Cardiac atrium fibroblast (primary cell): ENCODE measurements at places on chromosomes 6 and 20. TPM values are rescaled to one million over a fixed set of nuclear protein-coding genes. Genes with fewer than 3 reads are reported as not detected.

Gene RPP40
- 13.8 and 16.2 TPM in 2 replicates for total RNA-seq

Gene RIPPLY2
- not detected in 2 replicates for total RNA-seq

Gene TCF21
- total RNA-seq = 53.0 and 55.2 TPM in 2 replicates

Gene FABP7
- total RNA-seq = not detected in 2 replicates

Gene PNPLA1
- 0.49 TPM in 1 of 2 replicates, not detected in the other for total RNA-seq

Gene THEMIS
- not detected in 2 replicates for total RNA-seq

Gene HDGFL1
- total RNA-seq = not detected in 2 replicates

Gene MCCD1
- not detected in 2 replicates for total RNA-seq

Gene KCNK17
- not detected in 2 replicates for total RNA-seq

Gene BCAS1
- total RNA-seq = not detected in 2 replicates

Gene NT5E
- 55.4 and 60.1 TPM in 2 replicates for total RNA-seq

Gene COL19A1
- not detected in 2 replicates for total RNA-seq

Gene CST1
- not detected in 2 replicates for total RNA-seq

Gene KHDC1L
- total RNA-seq = not detected in 2 replicates

Gene GPR6
- not detected in 2 replicates for total RNA-seq

Gene CLPSL2
- not detected in 2 replicates for total RNA-seq

Gene VWA7
- total RNA-seq = under 0.01 TPM in 1 of 2 replicates, not detected in the other

Gene BPIFB2
- not detected in 2 replicates for total RNA-seq

Gene HAO1
- total RNA-seq = not detected in 2 replicates

Gene AK9
- 0.36 and 2.1 TPM in 2 replicates for total RNA-seq

Gene YWHAB
- total RNA-seq = 96.9 and 116 TPM in 2 replicates

Gene CST3
- 815 and 985 TPM in 2 replicates for total RNA-seq

Gene HLA-DOA
- total RNA-seq = not detected in 2 replicates

Gene SIGLEC1
- not detected in 2 replicates for total RNA-seq

Gene PI16
- not detected in 2 replicates for total RNA-seq

Gene CDH22
- not detected in 2 replicates for total RNA-seq

Gene CCN2
- total RNA-seq = 511 and 668 TPM in 2 replicates

Gene NCOA3
- 29.4 and 30.6 TPM in 2 replicates for total RNA-seq

Gene NUP153
- 20.2 and 23.5 TPM in 2 replicates for total RNA-seq

Gene AIG1
- total RNA-seq = 12.8 and 13.4 TPM in 2 replicates

Gene DIDO1
- total RNA-seq = 17.0 and 19.3 TPM in 2 replicates

Gene TREML1
- total RNA-seq = not detected in 2 replicates

Gene MUC22
- not detected in 2 replicates for total RNA-seq

Gene GLP1R
- total RNA-seq = not detected in 2 replicates

Gene MUC21
- total RNA-seq = not detected in 2 replicates

Gene NKAPL
- total RNA-seq = 0.36 and 2.3 TPM in 2 replicates

Gene EXOC2
- 18.6 and 24.8 TPM in 2 replicates for total RNA-seq

Gene SYNJ2
- 5.4 and 9.9 TPM in 2 replicates for total RNA-seq

Gene SPEF1
- 0.18 TPM in 1 of 2 replicates, not detected in the other for total RNA-seq

Gene OR2B6
- total RNA-seq = not detected in 2 replicates

Gene EEF1A2
- 2.4 and 2.5 TPM in 2 replicates for total RNA-seq

Gene HUS1B
- not detected in 2 replicates for total RNA-seq

Gene TXLNB
- total RNA-seq = under 0.01 TPM in 1 of 2 replicates, not detected in the other

Gene PPP1R3D
- total RNA-seq = 4.3 and 5.0 TPM in 2 replicates

Gene CST4
- total RNA-seq = not detected in 2 replicates

Gene MOXD1
- total RNA-seq = 2.9 and 16.5 TPM in 2 replicates

Gene CCHCR1
- 15.7 and 21.7 TPM in 2 replicates for total RNA-seq

Gene C4A
- total RNA-seq = 12.1 and 14.7 TPM in 2 replicates

Gene ZBTB46
- total RNA-seq = 3.4 and 3.9 TPM in 2 replicates

Gene AGER
- 1.6 and 2.6 TPM in 2 replicates for total RNA-seq

Gene FAXC
- 1.5 TPM in 1 of 2 replicates, not detected in the other for total RNA-seq
